ENCODE measurements at places on chromosomes 16 and 17. TPM values are rescaled to one million over a fixed set of nuclear protein-coding genes. Genes with fewer than 3 reads are reported as not detected.

GRCh38 chr17:8622191-8622590 lies 8.3 kb downstream of the MYH10 start:
- no peak for DNase-seq

DNA sequence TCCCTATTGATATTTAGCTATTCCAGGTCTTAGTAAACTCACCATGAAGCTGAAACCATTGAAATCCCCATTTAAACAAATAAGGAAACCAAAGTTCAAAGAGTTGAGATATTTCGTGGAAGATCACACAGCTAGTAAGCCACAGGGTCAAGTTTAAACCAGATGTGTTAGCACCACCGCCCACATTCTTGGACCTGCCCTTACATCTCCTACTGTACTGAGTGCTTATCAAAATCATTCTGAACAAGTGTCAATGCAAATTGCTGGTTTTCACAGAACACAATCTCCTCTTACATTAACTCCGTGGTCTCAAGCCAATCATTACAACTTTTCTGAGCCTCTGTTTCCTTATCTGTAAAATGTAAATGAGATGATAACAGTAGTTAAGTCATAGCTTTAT lies 676.2 kb downstream of the CDH11 start:
- peak; percentile 36 for DNase-seq

DNA sequence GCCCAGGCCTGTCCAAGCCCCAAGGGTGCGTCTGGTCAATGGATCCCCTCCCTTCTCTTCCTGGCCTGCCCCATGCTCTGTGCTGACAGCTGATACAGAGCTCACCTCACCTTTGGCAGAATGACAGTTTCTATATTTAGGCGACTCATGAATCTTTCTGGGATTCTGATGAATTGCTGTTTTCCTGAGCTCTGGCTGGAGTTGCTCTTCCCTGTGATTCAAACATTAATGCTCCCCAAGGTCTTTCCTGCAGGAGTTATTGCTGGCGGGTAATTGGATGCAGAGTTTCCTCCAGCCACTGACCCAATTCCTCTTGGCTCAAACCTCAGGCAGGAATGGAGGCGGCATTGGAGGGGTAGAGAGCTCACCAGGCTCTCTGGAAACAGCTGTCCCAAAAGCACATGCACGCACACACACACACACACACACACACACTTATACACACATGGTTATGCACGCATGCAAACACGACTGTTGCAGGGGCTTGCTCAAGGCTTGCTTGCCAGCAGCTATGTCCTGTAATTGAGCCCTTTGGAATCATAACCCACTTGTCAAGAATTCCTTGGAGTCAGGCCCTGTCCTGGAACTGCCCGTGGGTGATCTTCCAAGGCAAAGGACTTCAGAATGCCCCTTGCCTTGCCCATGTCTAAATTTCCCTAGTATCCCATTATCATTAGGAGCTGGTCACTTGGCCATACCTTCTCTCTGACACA lies 128.8 kb downstream of the ASIC2 start:
- DNase-seq, result peak; percentile 13

Gene TMEM204
- total RNA-seq, result 5.0 TPM

Gene DNAH17
- not detected for total RNA-seq

Gene SPATA20
- 49.9 TPM for total RNA-seq

Gene PDILT
- not detected for total RNA-seq

Gene VMO1
- total RNA-seq, result 0.27 TPM

Gene TNP2
- total RNA-seq, result not detected

Gene CRYBA1
- not detected for total RNA-seq

Data from fibroblast of the aortic adventitia (primary cell).